ENCODE measurements at places on chromosomes 7 and 10.

DNA sequence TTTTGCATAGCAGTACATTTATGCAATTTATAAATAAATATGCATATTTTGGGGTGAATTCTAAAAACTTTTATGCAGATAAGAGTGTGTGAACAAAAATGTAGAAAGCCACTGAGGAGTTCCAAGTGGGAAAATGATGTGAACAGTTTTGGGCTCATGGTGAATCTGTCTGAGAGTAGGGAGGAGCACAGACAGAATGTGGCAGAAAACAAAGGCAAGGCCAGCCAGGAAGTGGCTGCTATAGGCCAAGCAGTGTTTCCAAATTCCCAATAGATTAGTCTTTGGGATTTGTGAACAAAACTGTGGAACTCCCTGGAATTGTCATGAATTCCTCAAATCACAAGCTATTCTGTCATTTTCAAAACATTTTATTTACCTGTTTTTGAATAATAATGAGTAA, 73.6 kb upstream of the AMPH start:
- DNase-seq = no peak

- DNase-seq = no peak
Observed at GRCh38 chr10:122637376-122637775, 62.3 kb downstream of the C10orf120 start.

GRCh38 chr10:92814790-92815189, 33.5 kb upstream of the EXOC6 start:
- no peak for DNase-seq

GRCh38 chr7:55474944-55475854, 97.1 kb downstream of the VOPP1 start:
- DNase-seq = no peak

GRCh38 chr7:77306231-77307067, 106.8 kb upstream of the FGL2 start:
- no peak for DNase-seq

- no peak for DNase-seq
Observed at GRCh38 chr10:30579574-30579973, 50.0 kb downstream of the LYZL2 start.

- no peak for DNase-seq
Observed at GRCh38 chr7:102009628-102010027, 192.2 kb downstream of the CUX1 start.

- DNase-seq = no peak
Observed at GRCh38 chr7:8147760-8148463, 114.1 kb downstream of the ICA1 start.

GRCh38 chr10:115653473-115653872, 560.3 kb downstream of the ATRNL1 start:
- DNase-seq = no peak

GRCh38 chr7:11751807-11752389, 80.1 kb downstream of the THSD7A start:
- DNase-seq = no peak

- no peak for DNase-seq
Observed at GRCh38 chr7:951881-952547, 2.5 kb downstream of the ADAP1 start.

GRCh38 chr10:95604630-95605029, 43.5 kb upstream of the SORBS1 start:
- no peak for DNase-seq

DNA sequence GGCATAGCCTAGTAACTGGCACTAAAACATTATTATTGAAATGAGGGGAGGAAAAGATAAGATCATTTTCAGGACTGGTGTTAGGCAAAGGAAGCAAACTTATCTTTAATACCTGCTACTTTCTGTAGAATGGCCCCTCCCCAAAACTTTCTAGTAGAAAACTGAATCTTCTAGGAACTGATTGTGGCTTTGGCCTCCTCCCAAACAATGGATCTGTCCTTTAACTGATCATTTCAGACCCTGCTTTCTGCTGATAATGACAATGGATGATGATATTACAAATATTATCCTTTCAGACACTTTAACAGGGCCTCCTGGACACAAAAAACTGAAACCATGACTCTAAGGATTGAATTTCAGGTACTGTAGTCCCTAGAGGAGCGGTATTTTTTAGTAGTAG, 55.1 kb downstream of the EZH2 start:
- no peak for DNase-seq

- DNase-seq = no peak
Observed at GRCh38 chr10:17684537-17684936, 40.6 kb downstream of the STAM start.

DNA sequence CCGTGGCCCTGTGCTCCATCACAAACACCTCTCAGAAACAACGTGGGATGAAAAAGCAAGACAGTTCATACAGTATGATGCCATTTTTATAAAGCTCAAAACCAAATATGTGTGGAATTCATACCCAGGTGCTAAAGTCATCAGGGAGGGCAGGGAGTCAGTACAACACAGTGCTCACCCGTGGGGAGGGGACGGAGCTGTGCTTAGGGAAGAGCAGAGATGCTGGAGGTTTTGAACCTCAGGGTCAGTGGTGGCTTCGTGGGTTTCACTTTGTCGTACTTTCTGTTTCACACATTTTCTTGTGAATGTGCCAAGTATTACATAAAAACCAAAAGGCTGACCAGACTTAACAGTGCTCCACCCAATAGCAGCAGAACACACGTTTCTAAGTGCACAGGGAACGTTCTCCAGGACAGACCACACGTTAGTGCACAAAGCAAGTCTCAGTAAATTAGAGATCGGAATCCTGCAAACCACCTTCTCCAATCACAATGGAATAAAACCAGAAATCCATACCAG, 21.2 kb downstream of the ZMIZ2 start:
- DNase-seq = no peak

DNA sequence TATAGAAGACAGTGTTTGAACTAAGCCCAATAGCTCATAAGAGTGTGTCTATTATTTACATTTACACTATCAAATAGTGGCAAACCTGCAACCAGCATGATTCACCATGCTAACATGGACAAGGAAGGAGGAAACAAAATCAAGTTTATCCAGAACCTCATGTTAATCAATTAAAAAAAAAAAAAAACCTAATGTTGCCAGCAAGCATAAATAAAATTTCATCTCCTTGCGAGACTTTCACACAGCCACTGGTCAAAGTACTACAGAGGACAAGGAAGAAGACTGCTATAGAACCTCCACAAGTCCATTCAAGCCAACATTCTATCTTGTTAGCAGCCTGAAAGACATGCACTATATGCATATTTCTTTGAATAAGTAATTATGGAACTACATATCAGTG, 9.7 kb downstream of the TM9SF3 start:
- no peak for DNase-seq

- DNase-seq = no peak
Observed at GRCh38 chr10:129911451-129912165, 52.5 kb downstream of the EBF3 start.

- DNase-seq = no peak
Observed at GRCh38 chr10:86798025-86798424, 41.6 kb downstream of the BMPR1A start.

DNA sequence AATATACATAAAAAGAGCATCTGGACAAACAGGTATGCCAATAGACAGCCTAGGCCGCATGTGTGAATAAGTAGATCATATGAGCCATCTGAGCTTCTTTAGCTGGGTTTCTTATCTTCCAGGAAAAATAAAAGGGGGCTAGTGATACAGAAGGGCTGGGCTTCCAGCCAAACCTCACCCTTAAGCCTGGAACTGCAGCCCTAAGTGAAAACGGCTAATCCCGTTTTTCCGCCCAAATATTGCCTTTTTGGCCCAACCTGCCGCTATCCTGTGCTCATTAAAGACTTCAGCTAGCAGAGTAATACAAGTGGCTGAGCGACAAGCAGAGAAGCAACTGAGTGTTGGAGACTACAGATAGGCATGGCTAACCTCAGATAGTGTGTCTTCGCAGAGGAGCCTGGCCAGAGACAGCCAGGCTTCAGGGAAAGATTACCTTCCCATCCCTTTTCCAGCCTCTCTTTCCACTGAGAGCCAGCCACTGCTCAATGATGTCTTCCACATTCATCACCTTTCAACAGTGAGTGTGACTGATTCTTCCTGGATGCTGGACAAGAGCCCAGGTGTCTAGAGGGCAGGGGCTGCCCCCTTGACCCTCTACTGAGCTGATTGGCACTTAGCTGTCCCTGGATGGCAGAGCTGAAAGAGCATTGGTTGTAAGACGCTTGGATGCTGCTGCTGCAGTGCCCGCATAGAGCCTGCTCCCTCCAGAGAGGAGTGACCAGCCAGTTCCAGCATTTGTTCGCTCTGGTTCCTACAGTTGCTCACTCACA, 108.9 kb downstream of the ITGB8 start:
- DNase-seq = no peak

GRCh38 chr10:115141254-115141653, 48.1 kb downstream of the ATRNL1 start:
- DNase-seq = no peak

- no peak for DNase-seq
Observed at GRCh38 chr10:131427281-131427680, 115.8 kb upstream of the TCERG1L start.

DNA sequence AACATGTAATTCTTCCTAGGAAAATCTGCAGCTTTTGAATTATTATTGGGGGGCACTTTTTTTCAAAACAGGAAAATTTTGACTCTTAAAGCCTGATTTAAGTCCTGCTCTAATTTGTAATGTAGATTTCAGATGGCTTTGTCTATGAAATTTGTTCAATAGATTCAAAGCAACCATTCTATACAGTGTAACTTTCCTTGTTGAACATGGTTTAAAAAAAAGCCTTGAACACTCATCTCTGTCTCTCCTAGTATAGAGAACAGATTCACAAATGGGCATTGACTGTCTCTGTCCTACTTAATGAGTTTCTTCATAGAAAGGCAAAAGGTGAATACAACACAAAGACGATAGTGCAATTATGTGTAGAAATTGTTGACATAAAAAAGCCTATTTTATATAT, 269.4 kb upstream of the ETV1 start:
- no peak for DNase-seq

DNA sequence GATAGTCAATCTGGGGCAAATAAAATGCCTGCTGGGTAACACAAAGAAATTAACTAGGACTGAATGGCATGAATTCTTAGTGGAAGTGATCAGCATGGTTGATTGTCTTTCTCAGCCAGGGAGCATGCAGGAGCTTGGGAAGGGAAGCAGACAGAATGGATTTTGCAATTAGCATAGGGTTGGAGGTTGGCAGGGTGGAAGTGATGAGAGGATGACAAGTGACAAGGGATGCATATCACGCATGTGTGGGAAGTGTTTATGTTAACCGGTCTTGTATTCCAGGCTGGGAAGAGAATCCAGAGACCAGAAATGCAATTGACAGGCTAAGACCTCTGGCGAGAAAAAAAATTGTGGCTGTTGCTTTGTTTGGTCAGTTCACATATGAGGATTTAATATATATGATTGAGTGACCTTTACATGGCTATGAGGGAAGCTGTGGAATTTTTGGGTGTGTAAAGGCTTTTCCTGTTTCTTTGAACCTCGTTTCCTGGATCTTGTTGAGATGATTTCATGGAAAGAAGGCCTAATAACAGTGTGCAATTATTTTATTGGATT, 8.3 kb downstream of the MDFIC start:
- DNase-seq = no peak

- no peak for DNase-seq
Observed at GRCh38 chr7:102296514-102296913, 9.8 kb downstream of the SH2B2 start.

GRCh38 chr7:127598318-127598717, 4.8 kb downstream of the FSCN3 start:
- no peak for DNase-seq

GRCh38 chr7:24560772-24561171, 12.5 kb upstream of the PALS2 start:
- no peak for DNase-seq

- DNase-seq = no peak
Observed at GRCh38 chr10:95651346-95652060, 5.0 kb downstream of the ALDH18A1 start.

- no peak for DNase-seq
Observed at GRCh38 chr7:150446288-150446938, 4.0 kb upstream of the GIMAP8 start.

DNA sequence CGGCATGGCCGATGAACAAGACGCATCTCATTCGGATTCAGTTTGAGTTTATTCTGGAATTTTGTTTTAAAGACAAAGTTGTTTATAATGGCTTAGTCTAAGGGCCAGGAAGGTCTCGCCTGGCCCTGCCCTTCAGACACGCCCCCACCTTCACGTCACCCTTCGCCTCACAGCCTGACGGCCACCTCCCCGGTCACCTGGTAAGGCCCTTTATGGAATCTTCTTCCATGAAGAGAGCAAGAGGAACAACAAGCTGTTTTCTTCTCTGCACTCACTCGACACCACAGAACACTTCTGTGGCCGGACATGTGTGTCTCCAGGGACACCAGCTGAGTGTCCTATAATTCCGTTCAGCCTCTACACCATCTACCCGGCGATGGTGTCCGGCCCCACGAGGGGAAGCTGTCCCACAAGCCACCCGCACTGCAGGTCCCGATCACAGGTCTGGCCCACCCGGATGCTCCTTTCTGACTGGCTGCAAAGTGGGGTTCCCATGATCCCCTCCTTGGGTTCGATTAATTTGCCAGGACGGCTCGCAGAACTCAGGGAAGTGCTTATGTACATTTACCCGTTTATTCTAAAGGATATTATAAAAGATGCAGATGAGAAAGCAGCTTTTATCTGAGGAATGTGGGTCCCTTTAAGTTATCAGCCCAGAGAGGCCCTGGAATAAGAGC, 17.4 kb upstream of the KNDC1 start:
- no peak for DNase-seq

- no peak for DNase-seq
Observed at GRCh38 chr7:36076074-36076473, 77.0 kb upstream of the EEPD1 start.

DNA sequence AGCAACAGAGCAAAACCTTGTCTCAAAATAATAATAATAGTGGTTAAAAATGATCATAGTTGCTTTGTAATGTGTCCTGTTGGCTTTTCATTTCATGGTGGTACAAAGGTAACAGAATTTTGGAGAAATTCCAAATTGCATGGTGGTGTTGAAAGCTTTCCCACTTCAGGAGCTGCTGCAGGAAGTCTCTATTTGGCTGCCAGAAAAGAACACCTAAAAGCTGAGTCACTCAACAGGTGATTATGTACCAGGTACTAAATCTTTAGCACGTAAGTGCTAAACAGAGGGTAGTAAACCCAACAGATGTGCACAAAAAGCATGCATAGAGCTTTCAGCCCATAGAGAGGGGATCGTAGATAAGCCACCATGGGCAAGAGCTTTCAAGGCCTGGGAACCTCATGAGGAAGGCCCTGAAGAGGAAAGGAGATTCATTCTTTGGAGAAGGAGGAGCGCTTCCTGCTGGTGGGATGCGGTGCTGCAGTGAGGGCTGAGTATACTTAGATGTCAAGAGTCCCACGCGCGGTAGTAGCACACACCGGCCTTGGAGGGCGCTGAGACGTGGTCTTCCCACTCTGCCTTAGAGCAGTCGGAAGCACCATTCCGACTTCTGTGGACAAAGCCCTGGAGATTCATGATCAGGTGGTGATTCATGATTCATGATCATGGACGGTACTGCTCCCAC, 118.7 kb downstream of the RALA start:
- DNase-seq = no peak

GRCh38 chr7:131640686-131641085, 84.3 kb upstream of the PODXL start:
- no peak for DNase-seq

GRCh38 chr7:22563032-22563501, 63.1 kb upstream of the STEAP1B start:
- DNase-seq = no peak

GRCh38 chr10:34650156-34650555, 164.9 kb downstream of the PARD3 start:
- no peak for DNase-seq
